Memory B cell (primary cell): ENCODE measurements at places on chromosomes 3 and 15.

- no peak for DNase-seq
- no peaks in the 10 kb centered on the region for H3K4me1 ChIP-seq
- peaks cover 1% of the 10 kb centered on the region for H3K27me3 ChIP-seq
- H3K4me3 ChIP-seq, result no peak overlapping the region
- H3K36me3 ChIP-seq, result no peaks in the 10 kb centered on the region
Observed at GRCh38 chr3:182058488-182058887, 346.8 kb downstream of the SOX2 start.

- H3K4me3 ChIP-seq, result no peak overlapping the region
- DNase-seq, result no peak
- no peak overlapping the region for H3K27ac ChIP-seq
- H3K4me1 ChIP-seq, result peaks cover 46% of the 10 kb centered on the region
Observed at GRCh38 chr3:191303596-191303995, 25.6 kb upstream of the CCDC50 start.

- H3K4me1 ChIP-seq, result peaks cover 3% of the 10 kb centered on the region
- H3K27me3 ChIP-seq, result peaks cover 3% of the 10 kb centered on the region
- no peak for DNase-seq
- H3K36me3 ChIP-seq, result no peaks in the 10 kb centered on the region
- H3K27ac ChIP-seq, result no peak overlapping the region
Observed at GRCh38 chr3:53999725-54000124, 108.1 kb upstream of the SELENOK start.

DNA sequence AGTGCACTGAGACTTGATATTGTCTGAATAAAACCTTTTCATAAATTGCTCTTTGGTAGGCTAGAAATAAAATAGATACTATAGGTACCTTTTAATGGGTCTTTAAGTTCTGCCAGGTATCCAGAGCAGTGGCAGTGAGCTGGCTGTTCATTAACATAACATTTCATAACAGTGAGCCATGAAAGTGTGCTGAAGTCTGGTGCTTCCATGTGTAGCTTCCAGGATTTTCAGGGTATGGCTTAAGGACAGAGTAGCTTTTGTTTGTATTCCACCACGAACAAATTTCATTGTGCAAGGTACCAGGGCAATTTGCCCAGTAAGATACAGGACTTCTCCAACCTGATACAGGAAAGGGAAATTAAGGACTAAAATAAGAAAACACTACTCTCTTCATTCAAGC lies 124.7 kb upstream of the NANOGP8 start:
- no peaks in the 10 kb centered on the region for H3K27me3 ChIP-seq
- H3K36me3 ChIP-seq, result no peaks in the 10 kb centered on the region
- no peak overlapping the region for H3K27ac ChIP-seq
- no peaks in the 10 kb centered on the region for H3K4me1 ChIP-seq
- H3K4me3 ChIP-seq, result no peak overlapping the region

DNA sequence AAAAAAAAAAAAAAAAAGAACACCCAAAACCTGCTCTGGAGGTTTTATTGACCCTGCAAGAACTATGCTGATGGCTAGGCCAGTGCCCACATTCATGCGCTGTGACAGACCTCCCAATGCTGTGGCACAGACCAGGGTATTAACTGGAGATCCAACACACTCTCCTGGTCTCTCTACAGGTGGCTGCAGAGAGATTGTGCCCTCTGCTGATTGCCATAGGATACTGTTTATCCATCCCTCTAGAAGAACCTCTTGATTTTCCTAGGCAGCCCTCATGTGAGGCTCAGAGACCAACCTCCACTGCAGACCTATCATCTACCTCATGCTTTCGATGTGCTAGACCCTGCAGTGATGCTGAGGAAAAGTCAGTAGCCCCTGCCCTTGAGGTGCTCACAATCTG lies 125.5 kb upstream of the TRIM42 start:
- no peak overlapping the region for H3K27ac ChIP-seq
- H3K27me3 ChIP-seq, result peaks cover 3% of the 10 kb centered on the region
- no peak for DNase-seq
- H3K4me1 ChIP-seq, result no peaks in the 10 kb centered on the region
- H3K4me3 ChIP-seq, result no peak overlapping the region

- H3K27me3 ChIP-seq, result no peaks in the 10 kb centered on the region
- H3K27ac ChIP-seq, result no peak overlapping the region
- no peaks in the 10 kb centered on the region for H3K4me1 ChIP-seq
- DNase-seq, result no peak
- no peak overlapping the region for H3K4me3 ChIP-seq
Observed at GRCh38 chr3:79329154-79329553, 438.6 kb downstream of the ROBO1 start.
